Right lobe of liver (tissue), 6 donors: ENCODE measurements at places on chromosomes 6 and 20.
A peak's percentile ranks its signal among the peaks of the same experiment; 100 is the strongest.

DNA sequence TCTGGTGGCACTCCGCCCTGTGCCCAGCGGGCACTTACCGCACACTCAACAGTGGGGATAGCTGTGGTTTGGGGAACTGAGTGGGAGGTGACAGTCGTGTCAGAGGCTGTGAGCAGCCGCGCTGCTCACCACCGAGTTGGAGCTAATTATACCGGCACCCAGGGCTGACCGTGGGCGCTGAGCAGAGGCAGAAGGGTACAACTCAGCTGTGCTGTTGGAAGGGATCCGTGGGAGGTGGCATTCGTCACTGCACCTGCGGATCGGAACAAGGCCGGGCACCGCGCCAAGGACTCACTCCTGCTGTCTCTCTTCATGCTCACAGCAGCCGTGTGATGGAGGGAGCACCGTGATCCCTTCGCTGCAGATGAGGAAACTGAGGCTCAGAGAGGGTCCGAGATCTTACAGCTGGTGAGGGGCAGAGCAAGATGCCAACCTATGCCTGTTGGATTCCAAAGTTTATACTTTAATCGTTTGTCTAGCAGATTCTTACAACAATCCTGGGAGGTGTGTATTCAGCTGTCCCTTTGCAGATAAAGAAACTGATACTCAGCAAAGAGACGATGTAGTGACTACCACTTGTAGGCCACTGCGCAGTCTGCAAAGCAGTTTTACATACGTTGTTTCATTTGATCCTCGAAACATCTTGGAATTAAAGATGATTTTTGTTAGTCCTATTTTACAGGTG is 713 bp upstream of the ELMO2 start:
- DNase-seq: peak; percentile 91

DNA sequence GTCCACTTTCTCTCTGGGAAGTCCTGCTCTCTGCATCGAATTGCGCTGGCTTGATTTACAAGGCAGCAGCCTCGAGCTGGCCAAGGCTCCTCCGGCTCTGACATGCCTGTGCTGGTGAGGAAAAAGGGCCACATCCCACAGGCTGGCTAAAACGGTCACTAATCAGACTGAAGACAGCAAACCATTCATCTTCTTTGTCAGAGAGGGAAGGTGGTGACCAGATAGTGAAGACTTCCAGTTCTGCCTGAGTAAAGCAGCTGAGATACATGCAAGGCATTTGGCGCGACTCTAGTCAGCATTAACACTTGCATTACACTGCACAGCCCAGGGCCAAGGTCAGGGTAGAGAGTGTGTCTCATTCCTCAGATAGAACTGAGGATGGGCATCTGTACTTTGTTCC is 203.2 kb upstream of the MAP3K7 start:
- DNase-seq: no peak

DNA sequence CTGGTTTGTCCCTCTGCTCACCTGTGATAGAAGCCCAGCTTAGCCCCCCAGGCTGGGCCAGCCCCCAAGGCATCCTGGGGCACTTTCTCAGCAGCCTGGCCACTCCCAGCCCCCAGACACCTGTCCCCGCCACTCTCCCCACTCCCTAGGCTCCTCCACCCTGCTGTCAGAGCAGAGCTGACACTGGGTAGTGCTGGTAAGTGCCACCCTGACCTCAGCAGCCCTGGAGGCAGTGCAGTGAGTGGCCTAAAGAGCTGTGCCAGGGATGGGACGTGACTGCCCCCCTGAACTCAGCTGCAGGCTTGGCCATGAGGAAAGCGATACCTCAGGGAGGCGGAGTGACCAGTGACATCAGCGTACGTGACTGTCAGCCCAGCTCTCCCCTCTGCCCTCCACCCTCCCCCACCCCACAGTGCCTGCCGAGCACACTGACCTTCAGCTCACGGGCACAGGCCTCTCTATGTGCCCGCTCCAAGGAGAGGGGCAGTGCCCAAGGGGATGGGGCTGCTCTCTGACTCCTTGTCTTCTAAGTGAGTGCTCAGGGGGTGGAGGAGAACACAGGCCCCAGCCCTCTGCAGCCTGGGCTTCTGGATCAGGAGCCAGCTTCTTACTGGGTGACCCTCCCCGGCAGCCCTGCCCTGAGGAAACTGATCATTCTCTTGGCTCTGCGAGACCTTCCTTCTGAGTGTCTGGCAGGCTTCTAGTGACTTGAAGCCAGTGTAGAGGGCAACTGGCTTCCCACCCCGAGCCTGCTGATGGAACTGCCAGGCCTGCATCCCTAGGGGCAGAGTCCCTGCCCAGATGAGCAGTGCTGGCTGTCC is 172.7 kb downstream of the MRPL14 start:
- DNase-seq: peak; percentile 86

GRCh38 chr20:50435397-50436051 is 74.7 kb upstream of the PTPN1 start:
- no peak for DNase-seq

DNA sequence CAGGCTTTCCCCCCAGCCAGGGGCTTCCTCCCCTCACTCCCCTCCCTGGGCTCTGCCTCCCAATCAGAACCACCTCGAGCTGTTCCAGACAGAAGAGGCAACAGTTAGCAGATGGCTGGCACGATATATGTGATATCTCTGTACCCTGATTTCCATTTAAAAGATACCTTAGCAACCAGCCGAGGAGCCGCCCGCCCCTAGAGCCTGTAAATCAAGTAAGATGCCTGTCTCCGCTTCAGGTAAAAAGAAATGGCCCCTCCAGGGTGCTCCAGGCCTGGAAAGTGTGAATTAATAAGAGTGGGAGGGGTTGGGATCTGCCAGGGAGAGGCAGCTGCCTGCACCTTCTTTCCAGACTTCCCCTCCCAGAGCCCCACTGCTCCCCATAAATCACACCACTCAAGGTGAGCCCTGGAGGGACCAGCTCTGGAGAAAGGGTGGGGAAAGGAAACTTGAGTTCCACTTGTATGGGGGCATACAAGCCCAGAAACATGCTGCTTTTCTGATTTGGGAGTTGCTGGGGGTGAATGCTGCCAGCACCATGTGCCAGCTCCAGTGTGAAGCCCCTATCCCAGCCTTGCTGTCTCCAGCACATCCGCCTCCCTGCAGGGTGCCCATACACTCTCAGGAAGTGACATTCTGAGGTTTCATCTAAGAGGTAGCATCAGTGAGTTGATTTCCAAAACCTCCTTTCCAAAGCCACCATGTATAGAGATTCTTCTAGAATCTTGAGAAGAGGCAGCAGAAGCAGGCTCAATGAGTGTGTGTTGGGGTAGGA is 148.0 kb downstream of the LRFN2 start:
- no peak for DNase-seq

- no peak for DNase-seq
These were observed 37.5 kb downstream of the YTHDF1 start for GRCh38 chr20:63178446-63178820.

DNA sequence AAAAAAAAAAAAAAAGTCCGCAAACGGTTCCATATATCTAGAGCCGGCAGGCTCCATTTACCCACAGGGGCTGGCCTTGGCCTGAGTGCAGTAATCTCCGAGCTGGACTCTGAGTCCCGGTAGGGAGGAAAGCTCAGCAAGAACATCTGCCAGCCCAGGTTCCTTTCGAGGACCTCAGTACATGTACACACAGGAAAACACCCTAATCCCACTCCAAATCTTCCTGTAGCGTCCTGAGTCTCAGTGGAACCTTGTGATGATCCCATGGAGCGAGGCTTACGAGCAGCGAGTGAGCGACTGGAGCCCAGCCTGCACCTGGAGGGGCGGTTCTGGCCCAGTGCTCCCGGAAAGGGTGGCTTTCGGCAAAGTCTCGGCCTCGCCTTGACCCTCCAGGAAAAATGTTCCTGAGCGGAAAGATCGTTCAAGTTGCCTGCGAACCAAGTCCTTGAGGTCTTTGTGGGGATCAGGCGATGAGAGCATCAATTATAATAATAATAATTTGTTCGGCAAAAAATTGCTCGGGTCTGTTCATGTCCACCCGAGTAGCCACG is 32.1 kb downstream of the PRSS16 start:
- no peak for DNase-seq

DNA sequence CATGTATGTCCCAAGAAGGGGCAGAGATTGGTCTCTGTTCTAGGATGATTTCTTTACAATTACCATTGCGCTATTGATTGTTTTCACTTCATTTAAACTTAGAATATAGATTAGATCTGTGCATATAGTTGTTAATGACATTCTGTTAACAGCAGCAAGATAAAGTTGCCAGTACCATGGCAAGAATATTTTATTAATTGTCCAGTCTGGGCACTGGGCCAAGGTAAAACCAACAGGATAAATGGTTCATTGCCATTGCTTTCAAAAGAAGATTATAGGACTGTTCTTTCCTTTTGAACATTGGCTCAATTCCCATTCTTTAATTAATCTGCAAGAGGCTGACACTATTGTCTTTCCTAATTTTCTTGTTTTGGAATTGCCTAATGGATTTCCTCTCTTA is 592.4 kb downstream of the RFPL4B start:
- no peak for DNase-seq

GRCh38 chr6:170155464-170156196 is 135.2 kb downstream of the DLL1 start:
- DNase-seq: no peak

DNA sequence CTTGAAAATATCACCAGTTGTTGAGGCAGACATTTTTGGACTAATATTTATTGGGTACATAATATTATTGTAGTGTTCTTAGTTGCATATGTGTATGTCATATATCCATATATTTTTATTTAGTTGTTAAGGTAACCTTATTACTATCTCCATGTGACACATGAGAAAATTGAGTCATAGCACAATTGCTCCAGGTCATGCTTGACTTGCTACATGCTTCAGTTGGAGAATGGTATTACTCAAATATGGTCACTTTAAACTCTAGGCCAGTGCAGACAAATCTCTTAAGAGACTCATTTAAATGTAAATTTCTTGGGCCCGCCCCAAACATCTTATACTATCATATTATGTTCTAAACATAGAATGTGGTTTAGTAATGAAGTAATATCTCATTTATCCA is 246.1 kb downstream of the RIMS1 start:
- DNase-seq: no peak

GRCh38 chr6:25956226-25956625 is 6.4 kb upstream of the TRIM38 start:
- DNase-seq: no peak

DNA sequence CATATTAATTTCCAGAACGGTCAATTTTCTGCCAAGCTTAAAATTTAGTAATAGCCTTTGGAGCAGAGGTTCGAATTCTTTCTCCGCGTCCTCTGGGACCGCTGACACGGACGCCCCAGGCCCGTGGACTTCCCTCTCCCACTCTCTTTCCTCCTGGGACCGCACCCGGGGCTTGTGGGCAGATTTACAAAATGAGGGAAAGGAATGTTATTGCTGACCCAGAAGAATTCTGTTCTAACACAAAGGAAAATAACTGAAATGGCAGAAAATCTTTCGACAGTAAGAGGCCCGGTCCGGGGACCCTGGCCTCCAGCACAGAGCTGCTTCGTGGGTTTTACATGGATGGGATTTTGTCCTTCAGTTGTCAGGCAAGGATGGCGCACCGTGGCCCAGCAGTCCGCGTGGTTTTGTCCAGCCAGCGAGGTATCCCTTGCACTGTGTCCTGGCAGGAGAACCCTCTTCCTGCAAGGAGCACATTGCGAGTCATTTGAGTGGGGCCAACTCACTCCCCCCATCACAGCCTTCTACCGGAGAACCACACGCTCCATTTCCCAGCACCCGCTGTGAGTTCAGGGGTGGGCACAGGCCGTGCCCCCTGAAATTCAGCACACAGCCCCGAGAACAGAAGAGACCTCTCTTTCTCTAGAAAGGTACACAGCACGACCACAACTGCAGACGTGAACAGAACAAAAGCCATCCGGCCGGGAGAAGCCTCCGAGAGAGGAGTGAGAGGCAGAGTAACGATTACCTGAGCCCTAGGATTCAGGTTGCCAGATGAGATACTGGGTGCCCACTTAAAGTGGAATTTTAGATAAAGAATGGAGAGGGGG is 106.0 kb upstream of the AFDN start:
- peak; percentile 35 for DNase-seq

GRCh38 chr20:717271-717670 is 41.7 kb upstream of the SCRT2 start:
- DNase-seq: no peak

GRCh38 chr6:52482903-52483670 is 62.9 kb downstream of the EFHC1 start:
- no peak for DNase-seq

DNA sequence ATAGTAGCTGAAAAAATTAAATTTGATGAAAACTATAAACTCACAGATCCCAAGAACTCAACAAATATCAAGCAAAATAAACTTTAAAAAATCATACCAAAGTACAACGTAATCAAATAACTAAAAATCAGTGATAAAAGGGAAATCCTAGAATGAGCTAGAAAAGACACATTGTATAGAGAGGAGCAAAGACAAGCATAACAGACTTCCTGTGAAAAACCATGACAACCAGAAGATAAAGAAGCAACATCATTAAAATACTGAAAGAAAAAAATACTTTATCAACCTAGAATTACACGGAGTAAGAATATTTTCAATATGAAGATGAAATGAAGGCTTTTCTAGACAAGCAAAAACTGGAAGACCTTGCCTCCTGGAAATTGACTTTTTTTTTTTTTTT is 9.8 kb downstream of the MUC22 start:
- DNase-seq: no peak

- no peak for DNase-seq
These were observed 15.4 kb upstream of the GNRH2 start for GRCh38 chr20:3027987-3028386.

GRCh38 chr6:169099411-169100202 is 154.0 kb downstream of the THBS2 start:
- DNase-seq: no peak

- no peak for DNase-seq
These were observed 35.9 kb upstream of the IRAK1BP1 start for GRCh38 chr6:78831492-78831891.

DNA sequence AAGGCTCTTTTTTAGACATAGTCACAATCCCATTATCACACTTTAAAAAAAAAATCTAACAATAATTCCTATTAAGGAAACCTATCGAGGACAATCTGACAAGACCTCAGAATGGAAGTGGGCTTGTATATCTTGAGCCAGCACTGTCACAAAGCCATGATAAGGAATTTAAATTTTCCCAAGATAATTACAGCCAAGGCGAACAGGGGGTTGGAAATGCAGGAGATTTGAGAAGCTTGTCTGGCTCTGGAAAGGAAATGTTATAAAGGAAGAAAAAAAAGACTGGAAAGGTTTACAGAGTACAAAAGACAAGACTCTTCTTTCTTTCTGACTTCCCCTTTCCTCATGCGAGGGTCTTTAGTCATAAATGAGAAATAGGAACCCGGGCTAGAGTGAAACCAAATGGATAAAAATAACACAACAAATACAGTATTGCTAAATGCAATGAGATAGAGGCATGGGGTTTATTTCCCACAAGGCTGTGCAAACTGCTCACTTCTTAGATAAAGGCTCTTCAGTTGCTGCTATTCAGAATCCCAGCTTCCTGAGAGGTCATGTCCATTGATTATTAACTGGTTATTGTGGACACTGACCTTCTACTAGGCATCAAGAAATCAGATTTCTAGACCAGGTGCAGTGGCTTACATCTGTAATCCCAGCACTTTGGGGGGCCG is 13.4 kb upstream of the GHRH start:
- no peak for DNase-seq
